ENCODE measurements at places on chromosomes 6 and 20.

GRCh38 chr6:139904568-139904967 is 530.1 kb upstream of the CITED2 start:
- no peak for DNase-seq

GRCh38 chr6:116229287-116229913 is 24.5 kb downstream of the TSPYL4 start:
- no peak for DNase-seq

DNA sequence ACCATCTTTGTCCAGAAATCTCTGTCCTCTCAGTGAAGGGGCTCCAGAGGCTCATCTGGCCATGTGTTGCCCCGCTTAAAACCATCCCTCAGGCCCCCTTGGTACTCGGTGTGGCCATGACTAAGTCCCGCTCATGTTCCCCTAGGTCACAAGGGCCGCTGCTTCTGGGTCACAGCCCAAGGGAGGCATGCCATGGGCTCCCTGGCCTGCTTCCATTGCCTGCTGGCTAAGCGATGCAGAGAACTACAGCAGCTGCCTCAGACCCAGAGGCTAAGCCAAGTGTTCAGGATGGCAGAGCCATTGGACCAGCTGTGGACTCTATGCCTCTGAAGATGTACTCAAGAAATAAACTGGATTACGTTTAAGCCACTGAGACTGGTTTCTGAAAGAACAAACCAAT is 95.5 kb downstream of the ZFP64 start:
- no peak for DNase-seq

GRCh38 chr6:99530627-99531026 is 15.4 kb upstream of the USP45 start:
- DNase-seq: no peak

DNA sequence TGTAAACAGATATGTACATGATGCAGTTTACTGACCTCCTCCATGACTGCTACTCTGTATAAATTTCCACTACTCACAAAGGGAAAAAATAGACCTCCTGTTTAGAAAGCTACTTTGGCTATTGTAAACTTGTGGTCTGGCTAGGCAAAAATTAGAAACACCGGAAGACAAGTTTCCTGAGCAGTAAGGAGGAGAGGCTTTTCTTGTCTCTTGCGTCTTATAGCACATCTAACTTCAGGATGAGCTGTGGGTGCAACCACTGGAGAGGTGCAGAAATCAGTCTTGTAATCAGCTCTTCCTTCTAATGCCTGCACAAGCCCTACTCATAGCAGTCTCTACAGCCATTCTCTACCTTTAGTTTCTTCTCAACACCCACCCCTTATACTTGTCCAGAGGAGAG is 296.5 kb upstream of the SLC35B3 start:
- no peak for DNase-seq

GRCh38 chr20:32988008-32988407 is 16.2 kb downstream of the SUN5 start:
- no peak for DNase-seq

Data from activated T-cell treated with anti-CD3 and anti-CD28 coated beads for 4 hours (primary cell).